ENCODE measurements at places on chromosomes 1 and 21. TPM values are rescaled to one million over a fixed set of nuclear protein-coding genes. Genes with fewer than 3 reads are reported as not detected.

MYBPHL gene
- not detected for total RNA-seq

CDC42BPA gene
- 3.6 TPM for total RNA-seq

SLC25A34 gene
- 1.8 TPM for total RNA-seq

GRCh38 chr1:164054331-164054730 lies 504.7 kb upstream of the PBX1 start:
- H3K27me3 ChIP-seq: no peaks in the 10 kb centered on the region
- DNase-seq: no peak
- no peaks in the 10 kb centered on the region for H3K4me1 ChIP-seq
- H3K4me3 ChIP-seq: no peak overlapping the region

- no peaks in the 10 kb centered on the region for H3K4me1 ChIP-seq
- peaks cover 40% of the 10 kb centered on the region for H3K36me3 ChIP-seq
- H3K27ac ChIP-seq: no peak overlapping the region
- no peaks in the 10 kb centered on the region for H3K27me3 ChIP-seq
Observed at GRCh38 chr1:15941899-15942660, 33.8 kb downstream of the ZBTB17 start.

DNA sequence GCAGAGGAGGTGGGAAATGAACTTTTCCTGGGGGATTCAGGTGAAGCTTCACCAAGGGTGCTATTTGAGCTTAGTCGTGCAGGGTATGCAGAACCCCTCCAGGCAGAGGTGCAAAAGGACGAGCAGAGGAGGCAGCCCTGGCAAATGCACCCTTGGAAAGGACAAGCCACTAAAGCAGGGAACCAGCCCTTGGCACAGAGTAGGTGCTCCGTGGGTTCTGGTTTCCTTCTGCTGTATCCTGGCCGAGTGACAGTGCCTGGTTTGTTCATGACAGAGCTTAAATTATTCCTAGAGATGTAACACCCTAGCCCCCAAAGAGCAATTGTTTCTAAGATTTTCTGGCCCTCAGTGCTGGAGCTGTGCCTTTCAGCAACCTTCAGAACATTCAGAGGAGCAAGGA lies 73.4 kb upstream of the SYT6 start:
- DNase-seq: no peak
- H3K27me3 ChIP-seq: peaks cover 2% of the 10 kb centered on the region
- no peaks in the 10 kb centered on the region for H3K36me3 ChIP-seq
- no peaks in the 10 kb centered on the region for H3K4me1 ChIP-seq

- no peak overlapping the region for H3K27ac ChIP-seq
- DNase-seq: no peak
- no peak overlapping the region for H3K4me3 ChIP-seq
- H3K36me3 ChIP-seq: no peaks in the 10 kb centered on the region
- H3K4me1 ChIP-seq: peaks cover 9% of the 10 kb centered on the region
Observed at GRCh38 chr1:87084244-87084836, 169.9 kb downstream of the HS2ST1 start.

GRCh38 chr1:230125141-230125540 lies 58.1 kb downstream of the GALNT2 start:
- no peaks in the 10 kb centered on the region for H3K27me3 ChIP-seq
- H3K4me1 ChIP-seq: peaks cover 82% of the 10 kb centered on the region
- H3K27ac ChIP-seq: peak overlapping the region; percentile 87
- peak overlapping the region; percentile 18 for H3K4me3 ChIP-seq
- H3K36me3 ChIP-seq: peaks cover 10% of the 10 kb centered on the region

- peaks cover 23% of the 10 kb centered on the region for H3K27me3 ChIP-seq
- no peak for DNase-seq
- peak within 1 kb of the TSS; percentile 73 for H3K27ac ChIP-seq
- peaks cover 52% of the 10 kb centered on the region for H3K4me1 ChIP-seq
Observed at GRCh38 chr21:31343680-31344480, at the start of gene TIAM1. TSS of gene TIAM1 (minus strand) at chr21:31344261. CDS start at chr21:31266972, 77,289 bp downstream.

GRCh38 chr21:23695443-23695842 lies 1911.8 kb downstream of the MRPL39 start:
- no peak overlapping the region for H3K27ac ChIP-seq
- no peaks in the 10 kb centered on the region for H3K36me3 ChIP-seq
- no peaks in the 10 kb centered on the region for H3K27me3 ChIP-seq
- no peaks in the 10 kb centered on the region for H3K4me1 ChIP-seq
- no peak for DNase-seq

- no peak for DNase-seq
- no peak overlapping the region for H3K27ac ChIP-seq
- peaks cover 3% of the 10 kb centered on the region for H3K4me1 ChIP-seq
- no peak overlapping the region for H3K4me3 ChIP-seq
- no peaks in the 10 kb centered on the region for H3K36me3 ChIP-seq
Observed at GRCh38 chr1:23444104-23444533, 19.6 kb upstream of the TCEA3 start.
